ENCODE measurements at places on chromosomes 5 and 9.

DNA sequence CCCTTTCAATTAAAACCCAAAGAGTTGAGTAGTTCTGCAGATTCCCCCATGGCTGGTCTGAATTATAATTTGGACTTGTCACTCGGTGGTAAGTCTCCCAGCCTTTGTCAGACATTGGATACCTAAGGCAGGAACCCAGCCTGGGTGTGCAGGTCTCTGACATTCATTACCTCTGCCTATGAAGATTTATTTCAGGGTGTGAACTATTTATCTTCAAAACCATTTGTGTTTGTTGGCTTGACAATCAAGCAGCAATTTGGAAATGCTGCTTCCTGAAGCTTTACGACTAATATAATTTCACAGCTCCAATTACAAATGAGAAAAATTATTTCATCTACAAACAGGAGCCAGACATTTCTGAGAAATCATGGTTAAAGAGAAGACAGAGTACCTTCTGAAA lies 160.5 kb downstream of the DOCK2 start:
- DNase-seq = no peak

DNA sequence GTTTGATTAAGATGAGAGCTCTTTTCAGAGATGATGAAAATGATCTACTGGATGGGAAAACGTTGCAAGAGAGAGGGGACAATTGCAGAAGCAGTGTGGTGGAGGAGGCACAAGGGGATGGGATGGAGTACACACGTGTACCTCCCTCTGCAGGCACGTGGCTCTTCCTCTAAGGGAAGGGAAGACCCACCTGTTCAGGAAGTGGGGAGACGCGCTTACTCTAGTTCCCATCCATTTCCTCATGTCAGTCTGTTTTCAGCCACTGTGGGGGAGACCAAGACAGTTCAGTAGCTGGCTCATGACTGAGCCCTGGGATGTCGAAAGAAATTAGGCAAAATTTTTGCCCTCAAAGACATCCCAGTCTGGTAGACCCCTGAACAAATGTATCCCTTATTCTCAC lies 619.2 kb upstream of the CLINT1 start:
- DNase-seq = no peak

DNA sequence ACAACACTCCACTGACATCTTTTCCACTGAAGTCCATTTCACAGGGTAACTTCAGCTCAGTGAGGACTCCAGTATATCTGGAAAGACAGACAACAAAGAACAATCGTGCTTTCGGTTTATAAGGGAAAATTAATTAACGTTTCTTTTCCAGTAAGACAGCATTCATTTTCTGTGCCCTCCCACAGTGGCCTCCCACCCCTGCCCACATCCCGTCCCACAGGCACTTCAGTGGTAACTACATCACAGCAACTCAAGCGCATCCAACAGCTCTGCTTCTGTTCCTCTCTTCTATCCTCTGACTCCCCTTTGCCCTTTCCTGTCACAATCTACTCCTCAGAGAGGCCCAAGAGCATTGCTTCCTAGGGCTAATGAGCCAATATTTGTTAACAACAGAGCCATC lies 40.3 kb downstream of the GLDC start:
- no peak for DNase-seq

DNA sequence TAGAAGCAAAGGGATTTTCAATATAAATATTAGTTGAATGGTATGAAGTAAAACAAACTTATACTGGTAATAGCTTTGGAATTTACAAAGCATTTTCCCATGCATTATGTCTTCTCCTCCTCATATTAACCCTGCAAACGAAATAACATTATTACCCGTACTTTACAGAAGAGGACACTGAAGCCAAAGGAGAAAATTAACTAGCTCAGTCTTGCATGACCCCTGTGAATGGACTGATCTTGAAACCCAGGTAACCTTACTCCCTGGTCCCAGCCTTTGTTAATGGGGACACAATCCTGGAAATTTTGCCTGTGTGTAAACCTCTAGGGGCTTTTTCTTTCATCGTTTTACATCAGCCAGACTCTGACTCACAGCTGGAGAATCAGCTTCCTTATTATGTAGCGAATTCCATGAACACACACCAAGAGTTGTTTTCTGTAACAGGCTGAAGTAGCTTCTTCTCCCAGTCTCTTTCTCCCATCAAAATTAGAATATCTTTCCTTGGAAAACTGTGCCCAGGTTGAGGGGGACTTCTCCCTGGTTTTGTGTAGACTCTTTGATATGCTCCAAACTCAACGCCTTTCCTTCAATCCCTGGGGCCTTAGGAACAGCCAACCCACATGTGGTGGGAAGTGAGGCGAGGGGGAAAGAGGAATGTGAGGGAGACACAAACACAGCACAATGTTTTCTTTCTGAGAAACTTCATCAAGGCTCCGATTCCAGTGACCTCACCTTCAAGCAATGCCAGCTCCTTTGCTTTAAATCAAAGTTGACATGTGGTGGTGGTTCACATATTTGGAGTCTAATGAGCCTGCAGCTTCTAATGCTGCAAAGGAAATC lies 480.9 kb upstream of the PAPPA start:
- peak; percentile 16 for DNase-seq

DNA sequence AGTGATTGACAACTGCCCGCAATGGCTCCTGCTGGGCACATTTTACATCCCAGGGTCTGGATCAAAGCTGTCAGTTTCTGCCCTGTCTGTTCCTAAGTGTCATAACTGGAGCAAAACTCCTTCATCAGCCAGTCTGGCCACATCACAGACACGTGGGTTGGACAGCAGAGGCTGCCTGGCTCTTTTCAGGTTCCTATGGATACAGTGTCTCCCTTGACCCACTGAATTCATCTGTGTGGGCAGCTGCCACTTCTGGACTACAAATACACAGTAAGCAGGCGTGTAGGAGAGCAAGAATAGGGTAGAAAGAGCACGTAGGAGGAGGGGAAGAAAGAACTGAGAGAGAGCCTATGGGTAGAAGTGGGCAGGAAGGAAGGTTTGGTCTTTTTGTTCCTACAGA lies 238.0 kb downstream of the ENC1 start:
- no peak for DNase-seq

DNA sequence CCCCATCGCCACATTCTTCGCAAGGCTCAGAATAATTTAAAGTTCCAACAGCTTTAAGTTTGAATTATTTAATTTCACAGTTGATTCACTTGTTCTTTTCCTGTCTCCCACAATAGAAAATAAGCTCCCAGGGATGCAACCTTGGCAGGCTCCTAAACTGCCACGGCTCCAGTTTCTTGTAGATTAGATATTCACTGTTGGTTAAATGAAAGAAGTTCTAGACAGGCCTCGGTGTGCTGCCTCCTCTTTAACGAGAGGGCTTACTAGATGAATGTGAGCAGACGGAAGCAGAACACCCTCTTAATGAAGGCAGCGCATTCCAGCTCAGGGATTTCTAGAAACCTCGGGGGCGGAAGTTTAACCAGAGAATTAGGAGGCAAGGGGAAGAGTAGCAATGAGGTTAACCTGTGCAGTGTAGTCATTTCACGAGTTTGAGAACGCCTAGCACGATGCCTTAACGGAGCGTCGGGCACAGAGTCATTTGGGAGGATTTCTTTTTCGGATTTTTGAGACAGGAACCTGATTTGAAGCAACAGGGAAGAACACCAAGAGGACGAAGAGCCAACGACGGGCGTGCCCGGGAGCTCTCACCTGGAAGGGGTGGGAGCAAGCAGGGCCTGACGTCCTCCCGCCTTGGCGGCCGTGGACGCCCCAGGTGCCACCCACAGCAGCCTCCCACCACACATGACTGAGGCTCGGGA lies 637 bp upstream of the SMC5 start:
- peak; percentile 18 for DNase-seq

DNA sequence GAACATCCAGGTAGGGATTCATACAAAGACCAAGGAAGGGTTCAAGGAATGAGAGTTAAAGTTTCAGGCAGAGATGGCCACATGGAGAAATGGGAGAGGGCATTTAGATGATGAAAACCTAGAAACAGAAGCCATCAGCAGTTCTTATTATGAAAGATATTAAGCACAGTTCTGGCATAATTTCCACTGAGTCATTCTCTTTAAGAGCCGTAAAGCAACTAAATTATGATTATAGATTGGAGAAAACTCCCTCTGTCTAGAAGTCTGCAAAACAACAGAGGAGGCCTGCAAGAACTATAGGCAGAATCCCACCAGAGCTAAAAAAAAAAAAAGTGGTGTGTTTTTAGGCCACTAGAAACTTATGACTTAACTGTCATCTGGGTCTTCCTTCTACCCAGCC lies 157.1 kb upstream of the MPDZ start:
- no peak for DNase-seq

DNA sequence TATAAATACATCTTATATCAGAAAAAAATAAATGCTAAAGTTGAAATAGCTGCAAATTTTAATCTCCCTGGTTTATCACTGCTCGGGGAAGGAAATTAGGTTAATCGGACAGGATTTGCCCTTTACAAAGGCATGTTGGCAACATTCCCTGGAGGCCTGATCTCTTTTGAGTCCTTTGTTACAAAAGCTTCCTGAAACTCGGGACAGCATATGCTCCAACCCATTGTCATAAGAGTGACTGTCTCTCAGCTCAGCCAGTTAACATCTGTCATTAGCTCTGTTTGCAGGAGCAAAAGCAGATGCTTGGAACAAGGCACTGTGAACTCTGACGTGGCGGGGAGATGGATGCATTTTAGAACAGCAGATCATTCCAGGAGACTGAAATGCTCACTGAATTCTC lies 80.6 kb downstream of the MYO10 start:
- peak; percentile 87 for DNase-seq

- peak; percentile 99 for DNase-seq
Observed at GRCh38 chr9:35603986-35604577, 980 bp upstream of the TESK1 start.

DNA sequence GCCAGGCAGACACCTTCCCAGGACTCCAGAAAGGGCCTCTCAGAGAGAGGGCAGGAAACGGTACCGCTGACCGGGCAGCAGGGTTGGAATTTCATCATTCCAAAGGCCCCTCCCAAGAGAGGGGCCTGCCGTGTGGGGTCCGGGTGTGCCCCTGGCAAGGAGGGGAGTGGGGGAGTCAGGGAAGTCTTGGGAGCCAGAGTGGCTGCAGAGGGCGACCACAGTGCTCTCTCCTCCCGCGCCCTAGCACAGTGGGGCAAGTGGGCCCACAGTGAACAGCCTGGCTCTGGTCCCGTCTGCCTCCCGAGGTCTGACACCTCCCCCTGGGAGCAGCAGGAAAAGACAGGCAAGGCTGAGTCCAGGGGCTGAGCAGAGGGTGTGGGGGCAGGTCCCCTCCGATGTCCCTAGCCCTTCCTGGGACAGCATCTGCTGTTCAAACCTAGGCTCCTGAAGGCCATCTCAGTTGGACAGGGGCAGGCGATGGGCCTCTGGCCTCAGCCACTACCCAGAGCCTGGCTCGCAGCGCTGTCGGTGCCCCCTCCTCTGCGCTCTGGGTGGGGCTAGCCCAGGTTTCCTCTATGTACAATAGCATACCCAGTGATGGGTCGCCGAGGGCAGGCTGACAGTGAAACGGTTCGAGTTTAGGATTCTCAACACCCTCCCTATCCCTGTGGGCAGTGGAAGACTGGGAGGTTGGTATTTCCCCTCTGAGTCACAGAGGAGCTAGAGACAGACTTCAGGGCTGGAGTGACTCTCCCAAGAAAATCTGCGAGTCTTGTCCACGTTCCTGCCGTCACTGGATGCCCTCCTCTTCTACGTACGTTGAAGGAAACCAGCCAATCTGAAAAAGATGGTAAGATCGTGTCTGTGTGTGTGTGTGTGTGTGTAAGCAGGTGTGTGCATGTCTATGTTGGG lies 25.4 kb upstream of the SARDH start:
- DNase-seq = no peak

Data from kidney capillary endothelial cell (primary cell).